ENCODE measurements at places on chromosomes 13 and 19. TPM values are rescaled to one million over a fixed set of nuclear protein-coding genes. Genes with fewer than 3 reads are reported as not detected.

The ERICH4 gene
- not detected for total RNA-seq

The MYPOP gene
- 11.3 TPM for total RNA-seq

The PSG1 gene
- total RNA-seq = 0.22 TPM

The CEACAM20 gene
- total RNA-seq = not detected

The ZNF729 gene
- total RNA-seq = not detected

The NOTCH3 gene
- 8.7 TPM for total RNA-seq

The NDUFA3 gene
- total RNA-seq = 214 TPM

The SHISA7 gene
- not detected for total RNA-seq

The PGLYRP2 gene
- total RNA-seq = not detected

The DAPK3 gene
- 47.1 TPM for total RNA-seq

The MYBPC2 gene
- not detected for total RNA-seq

The RXFP2 gene
- not detected for total RNA-seq

The KLK1 gene
- total RNA-seq = not detected

The CACNG8 gene
- total RNA-seq = 1.1 TPM

The SMAD9 gene
- total RNA-seq = 0.19 TPM
